ENCODE measurements at places on chromosomes 1 and 21. TPM values are rescaled to one million over a fixed set of nuclear protein-coding genes. Genes with fewer than 3 reads are reported as not detected.

Gene LDLRAD1
- total RNA-seq = not detected

Gene PLPPR4
- total RNA-seq = not detected

Gene SPRR2D
- total RNA-seq = 0.62 TPM

Gene EPHA10
- not detected for total RNA-seq

- no peak overlapping the region for H3K27ac ChIP-seq
- DNase-seq = peak; percentile 71
- H3K27me3 ChIP-seq = no peaks in the 10 kb centered on the region
Observed at GRCh38 chr1:41404308-41404761, 43.1 kb downstream of the FOXO6 start.

DNA sequence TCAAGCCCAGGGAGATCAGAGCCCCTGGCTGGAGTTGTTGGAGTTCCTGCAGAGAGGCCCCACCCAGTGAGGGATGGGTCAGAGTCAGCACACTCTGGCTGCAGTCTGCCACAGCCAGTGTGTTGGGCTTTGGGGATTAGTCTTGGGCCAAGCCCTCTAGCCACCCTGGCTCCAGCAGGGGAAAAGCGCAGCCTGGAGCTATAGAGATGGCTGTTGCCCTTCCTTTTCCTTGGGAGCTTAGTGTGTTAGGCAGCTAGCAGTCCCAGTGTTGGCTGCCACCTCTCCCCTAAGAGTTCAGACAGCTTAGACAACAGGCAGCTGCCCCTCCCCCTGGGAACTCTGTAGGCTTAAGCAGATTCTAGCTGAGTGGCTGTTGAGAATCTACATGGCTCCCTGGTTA, 45.1 kb downstream of the DPT start:
- H3K4me1 ChIP-seq = no peaks in the 10 kb centered on the region
- H3K36me3 ChIP-seq = no peaks in the 10 kb centered on the region
- H3K4me3 ChIP-seq = no peak overlapping the region
- H3K27me3 ChIP-seq = no peaks in the 10 kb centered on the region

DNA sequence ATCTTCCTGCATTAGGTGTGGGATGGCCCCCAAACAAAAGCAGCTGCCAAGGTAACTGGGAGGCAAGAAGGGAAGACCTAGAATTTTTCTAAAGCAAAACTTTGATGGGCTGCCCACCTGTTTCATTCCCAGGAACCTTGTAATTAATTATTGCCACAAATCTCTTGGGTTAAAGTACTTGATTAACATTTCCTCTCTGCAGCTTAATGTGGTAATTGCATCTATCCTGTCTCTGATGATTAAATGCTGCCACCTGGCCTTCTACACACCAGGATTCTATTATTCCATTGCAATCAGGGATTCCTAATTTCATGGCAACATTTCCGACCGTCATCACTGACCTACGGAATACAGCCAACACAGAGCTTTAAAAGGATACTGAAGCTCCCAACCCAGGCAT, 68.3 kb upstream of the RC3H1 start:
- H3K27ac ChIP-seq = no peak overlapping the region
- H3K36me3 ChIP-seq = no peaks in the 10 kb centered on the region
- H3K27me3 ChIP-seq = no peaks in the 10 kb centered on the region
- DNase-seq = no peak
- no peak overlapping the region for H3K4me3 ChIP-seq

- H3K4me3 ChIP-seq = no peak overlapping the region
- H3K36me3 ChIP-seq = no peaks in the 10 kb centered on the region
- no peak overlapping the region for H3K27ac ChIP-seq
- H3K27me3 ChIP-seq = no peaks in the 10 kb centered on the region
- no peak for DNase-seq
- no peaks in the 10 kb centered on the region for H3K4me1 ChIP-seq
Observed at GRCh38 chr1:84722794-84723193, 32.5 kb upstream of the SSX2IP start.

DNA sequence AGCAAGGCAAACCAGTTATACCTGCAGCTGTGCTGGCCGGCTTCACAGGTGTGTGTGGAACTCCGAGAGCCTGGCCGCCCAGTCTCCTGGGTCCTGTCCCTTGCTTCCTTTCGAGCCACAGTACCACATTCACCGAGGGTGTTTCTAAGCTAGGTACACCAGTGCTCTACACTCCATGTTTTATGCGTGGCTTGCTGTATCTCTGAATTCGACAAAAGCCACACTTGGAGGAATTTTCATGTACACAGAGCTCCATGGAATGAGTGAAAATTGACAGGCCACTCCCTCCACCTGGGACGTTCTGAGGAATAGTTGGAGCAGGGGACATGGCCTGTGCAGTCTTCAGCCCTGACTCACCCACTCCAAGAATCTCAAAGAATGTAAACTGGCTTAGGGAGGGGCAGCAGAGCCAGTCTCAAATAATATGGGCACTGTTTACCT, 14.0 kb downstream of the ETS2 start:
- peaks cover 94% of the 10 kb centered on the region for H3K36me3 ChIP-seq
- DNase-seq = no peak
- no peak overlapping the region for H3K4me3 ChIP-seq
- H3K4me1 ChIP-seq = peaks cover 10% of the 10 kb centered on the region
- no peaks in the 10 kb centered on the region for H3K27me3 ChIP-seq

DNA sequence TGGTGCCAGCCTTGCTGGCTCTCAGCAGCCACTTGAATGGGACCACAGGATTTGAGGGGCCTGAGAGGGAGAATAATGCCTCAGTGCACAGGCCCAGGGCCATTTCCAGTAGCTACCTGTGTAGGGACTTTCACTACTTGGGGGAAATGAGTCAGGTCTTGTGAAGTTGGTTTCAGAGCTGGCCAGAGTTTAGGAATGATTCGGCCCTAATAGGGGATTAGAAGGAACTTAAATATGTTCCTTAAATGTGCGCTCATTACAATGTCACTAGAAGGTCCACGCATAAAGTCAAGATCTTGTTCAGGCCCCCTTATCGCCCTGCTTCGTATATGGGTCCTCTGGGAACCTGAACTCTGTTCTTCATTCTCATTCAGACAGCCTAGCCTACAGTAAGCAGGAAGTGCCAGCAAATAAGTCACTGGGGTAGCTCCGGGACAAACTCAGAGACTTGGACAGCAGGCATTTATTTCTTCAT, 5.6 kb upstream of the AKR1A1 start:
- no peak overlapping the region for H3K27ac ChIP-seq
- no peaks in the 10 kb centered on the region for H3K4me1 ChIP-seq
- H3K27me3 ChIP-seq = no peaks in the 10 kb centered on the region
- H3K4me3 ChIP-seq = no peak overlapping the region
- no peak for DNase-seq

GRCh38 chr1:71038942-71039341, 8.7 kb downstream of the PTGER3 start:
- H3K4me3 ChIP-seq = no peak overlapping the region
- no peak for DNase-seq
- no peaks in the 10 kb centered on the region for H3K27me3 ChIP-seq
- peaks cover 69% of the 10 kb centered on the region for H3K4me1 ChIP-seq

GRCh38 chr1:77704736-77705135, 22.3 kb upstream of the ZZZ3 start:
- DNase-seq = peak; percentile 28
- H3K4me1 ChIP-seq = no peaks in the 10 kb centered on the region
- H3K36me3 ChIP-seq = peaks cover 25% of the 10 kb centered on the region
- no peaks in the 10 kb centered on the region for H3K27me3 ChIP-seq

GRCh38 chr1:67535474-67535873, 105.3 kb upstream of the SERBP1 start:
- H3K36me3 ChIP-seq = no peaks in the 10 kb centered on the region
- DNase-seq = peak; percentile 82
- no peak overlapping the region for H3K4me3 ChIP-seq
- no peak overlapping the region for H3K27ac ChIP-seq
- no peaks in the 10 kb centered on the region for H3K4me1 ChIP-seq
